ENCODE measurements at places on chromosomes 3 and 15.

GRCh38 chr3:3097958-3098357, 12.2 kb downstream of the IL5RA start:
- no peak for DNase-seq

GRCh38 chr3:15636028-15636709, 34.6 kb downstream of the BTD start:
- DNase-seq = peak; percentile 65

- DNase-seq = peak; percentile 49
Measured at GRCh38 chr3:122890077-122890719, 95.3 kb downstream of the SLC49A4 start.

GRCh38 chr15:42921342-42921731, 759 bp upstream of the TTBK2 start:
- DNase-seq = peak; percentile 10

DNA sequence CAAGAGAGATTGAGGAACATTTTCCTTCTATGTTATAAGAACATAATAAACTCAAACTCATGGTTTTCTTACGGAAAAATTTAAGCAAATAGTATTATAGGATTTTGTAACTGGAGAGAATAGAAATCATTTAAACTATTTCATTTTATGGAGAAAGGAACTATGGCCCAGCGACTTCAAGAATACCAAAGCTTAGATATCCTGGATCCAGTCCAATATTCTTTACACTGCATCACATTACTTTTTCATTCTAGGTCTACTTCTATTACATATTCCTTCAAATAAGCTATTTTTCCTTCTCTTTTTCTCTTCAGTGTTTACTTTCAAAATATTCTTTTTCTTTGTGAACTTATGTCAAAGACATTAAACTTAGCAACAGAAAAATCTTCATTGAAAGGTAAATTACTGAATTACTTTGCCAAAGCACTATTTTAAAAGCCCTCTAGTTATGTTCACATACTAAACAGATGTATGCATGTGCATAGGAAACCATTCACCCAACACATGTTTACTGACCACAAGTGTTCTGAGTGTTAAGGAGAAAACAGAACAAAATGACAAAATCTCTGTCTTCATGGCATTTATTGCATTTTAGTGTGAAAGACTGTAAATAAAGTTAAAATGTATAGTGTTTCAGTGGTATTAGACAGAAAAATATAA, 20.4 kb downstream of the KPNA4 start:
- DNase-seq = no peak

DNA sequence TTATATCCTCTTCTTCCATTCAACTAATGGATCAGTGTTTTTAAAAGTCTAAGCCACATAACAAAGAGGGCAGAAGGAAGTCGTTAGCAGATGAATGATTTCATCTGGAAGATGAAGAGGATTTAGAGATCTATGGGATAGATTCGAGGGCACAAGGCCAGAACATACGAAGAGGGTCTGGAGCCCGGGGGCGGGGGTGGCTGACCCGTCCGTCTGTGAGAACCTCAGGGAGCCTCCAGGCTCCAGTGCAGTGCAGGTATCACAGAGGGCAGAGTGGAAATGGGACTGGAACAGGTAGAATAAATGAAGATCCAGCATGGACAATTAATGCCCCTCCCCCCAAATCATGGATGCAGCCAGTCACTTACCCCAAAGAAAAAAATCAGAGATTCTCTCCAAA, 1.5 kb upstream of the GOLGA8B start:
- DNase-seq = no peak

- DNase-seq = no peak
Measured at GRCh38 chr3:105527949-105528348, 161.2 kb downstream of the ALCAM start.

- no peak for DNase-seq
Measured at GRCh38 chr3:12893852-12894251, 52.5 kb upstream of the RPL32 start.

DNA sequence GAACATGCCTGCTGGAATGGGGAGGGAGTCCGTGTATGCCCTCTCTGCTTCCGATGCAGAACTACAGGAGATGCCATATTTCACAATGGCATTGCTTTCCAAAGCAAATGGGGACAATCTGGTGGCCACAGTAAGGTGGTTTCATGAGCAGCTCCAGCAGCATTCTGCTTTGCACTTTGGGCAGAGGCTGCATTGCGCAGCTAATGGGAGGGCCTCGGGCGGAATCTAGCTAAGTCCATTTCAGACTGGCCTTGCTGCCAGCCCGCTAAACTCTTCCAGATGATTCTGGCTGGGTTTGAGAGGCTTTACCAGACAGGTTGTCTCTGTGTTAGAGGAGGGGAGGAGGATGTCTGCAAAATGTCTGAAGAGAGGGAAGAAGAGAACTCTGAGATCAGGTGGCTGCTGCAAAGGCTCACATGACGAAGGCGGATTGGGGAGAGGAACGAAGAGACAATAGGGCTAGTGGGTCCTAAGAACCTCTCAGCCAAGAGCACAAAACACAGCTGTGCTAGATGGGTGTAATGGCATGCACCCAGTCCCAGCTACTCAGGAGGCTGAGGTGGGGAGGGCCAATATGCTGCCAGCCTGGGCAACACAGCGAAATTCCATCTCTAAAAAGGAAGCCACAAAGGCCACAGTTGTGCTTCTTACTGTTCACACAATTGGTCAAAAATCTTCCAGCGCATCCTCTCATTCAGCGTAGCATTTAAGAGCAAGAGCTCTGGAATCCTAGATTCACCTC, 63.7 kb downstream of the BDH1 start:
- no peak for DNase-seq

GRCh38 chr15:90868261-90868689, at the start of gene FURIN:
Gene FURIN (plus strand): TSS chr15:90868588. CDS start chr15:90875741, 7,153 bp downstream.
- peak; percentile 84 for DNase-seq

- DNase-seq = no peak
Measured at GRCh38 chr3:139394116-139394515, 4.7 kb upstream of the COPB2 start.

DNA sequence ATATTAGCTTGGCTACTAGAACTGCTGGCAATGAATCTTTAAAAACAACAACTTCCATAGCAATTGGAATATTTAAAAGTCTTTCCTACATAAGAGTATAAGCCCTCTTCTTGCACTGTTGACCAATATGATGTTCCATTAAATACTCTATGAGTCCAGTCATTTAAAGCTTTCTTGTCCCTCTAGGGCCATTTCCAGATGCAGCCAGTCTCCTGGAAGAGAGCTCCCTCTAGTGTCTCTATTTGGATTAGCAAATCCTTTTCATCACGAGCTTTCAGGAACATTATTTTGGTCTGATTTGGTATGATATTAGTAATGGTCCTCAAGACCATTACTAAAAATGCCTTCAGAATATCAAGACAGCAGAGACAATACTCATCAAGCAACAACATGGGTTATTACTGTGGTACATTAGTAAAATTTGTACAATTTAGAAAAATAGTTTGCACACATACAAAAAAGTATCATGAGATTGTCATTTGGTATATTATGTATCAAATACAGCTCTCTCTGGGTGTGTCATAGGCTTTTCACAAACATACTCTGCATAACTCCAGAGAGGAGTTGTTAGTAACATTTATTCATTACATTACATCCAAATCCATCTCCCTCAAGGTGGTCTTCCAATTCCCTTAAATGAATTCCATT, 101.3 kb downstream of the DPH6 start:
- DNase-seq = peak; percentile 53

DNA sequence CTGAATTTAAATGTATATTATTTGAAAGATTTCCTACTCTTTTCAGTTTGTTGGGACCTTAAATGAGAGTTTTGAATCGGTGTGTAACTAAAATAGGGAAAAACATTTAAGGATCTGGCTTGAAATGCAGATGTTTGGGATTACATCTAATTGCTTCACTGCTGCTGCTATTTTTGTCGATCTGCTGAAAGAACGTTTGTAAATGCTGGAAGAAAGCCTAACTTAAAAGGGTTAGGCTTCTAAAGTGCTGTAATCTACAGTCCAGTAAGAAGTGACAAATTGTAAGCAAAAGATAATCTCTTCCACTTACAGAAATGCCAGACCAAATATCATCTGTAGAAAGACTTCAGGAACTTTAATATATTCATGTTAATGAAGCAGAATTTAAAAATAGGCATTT, 691.6 kb downstream of the ZNF385D start:
- no peak for DNase-seq

GRCh38 chr15:80730926-80731325, 35.8 kb downstream of the ABHD17C start:
- DNase-seq = peak; percentile 7

DNA sequence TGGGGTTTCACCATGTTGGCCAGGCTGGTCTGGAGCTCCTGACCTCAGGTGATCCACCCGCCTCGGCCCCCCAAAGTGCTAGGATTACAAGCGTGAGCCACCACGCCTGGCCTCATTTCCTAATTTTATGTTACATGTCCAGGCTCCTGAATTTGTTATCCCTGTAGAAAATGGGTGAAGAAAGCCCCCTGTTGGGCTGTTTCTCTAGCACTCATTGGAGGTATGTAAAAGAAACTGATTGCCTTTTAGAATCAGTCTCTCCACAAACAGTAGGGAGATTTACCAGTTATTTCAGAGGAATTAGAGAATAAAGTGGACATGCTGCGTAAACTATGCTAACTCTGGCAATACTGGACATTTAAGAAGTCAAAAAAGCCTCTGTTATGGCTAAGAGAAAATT, 364.1 kb upstream of the TBL1XR1 start:
- DNase-seq = no peak

- DNase-seq = no peak
Measured at GRCh38 chr3:152289708-152290107, 21.0 kb downstream of the MBNL1 start.

- DNase-seq = no peak
Measured at GRCh38 chr3:149479621-149480325, 5.3 kb downstream of the TM4SF4 start.

- no peak for DNase-seq
Measured at GRCh38 chr15:48782911-48783310, 28.0 kb downstream of the CEP152 start.

DNA sequence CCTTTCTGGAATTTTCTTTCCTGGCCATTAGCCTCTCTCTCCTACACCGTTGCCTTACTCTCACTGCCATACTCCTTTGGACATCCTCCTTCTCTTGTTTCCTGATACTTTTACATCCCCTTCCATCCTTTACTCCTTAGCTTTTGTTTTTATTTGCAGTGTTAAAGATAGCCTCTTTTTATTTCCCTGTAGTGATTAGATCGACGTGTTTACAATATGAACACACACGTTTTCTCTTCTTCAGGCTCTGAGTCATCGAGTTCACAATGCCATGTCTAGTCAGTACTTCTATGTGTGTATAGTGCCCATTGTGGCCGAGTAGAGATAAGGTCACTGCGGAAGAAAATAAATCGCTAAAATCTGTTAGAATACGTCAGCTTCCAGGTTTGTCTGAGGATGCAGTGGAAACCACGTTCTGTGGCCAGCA, 208.5 kb downstream of the LPP start:
- DNase-seq = peak; percentile 19

DNA sequence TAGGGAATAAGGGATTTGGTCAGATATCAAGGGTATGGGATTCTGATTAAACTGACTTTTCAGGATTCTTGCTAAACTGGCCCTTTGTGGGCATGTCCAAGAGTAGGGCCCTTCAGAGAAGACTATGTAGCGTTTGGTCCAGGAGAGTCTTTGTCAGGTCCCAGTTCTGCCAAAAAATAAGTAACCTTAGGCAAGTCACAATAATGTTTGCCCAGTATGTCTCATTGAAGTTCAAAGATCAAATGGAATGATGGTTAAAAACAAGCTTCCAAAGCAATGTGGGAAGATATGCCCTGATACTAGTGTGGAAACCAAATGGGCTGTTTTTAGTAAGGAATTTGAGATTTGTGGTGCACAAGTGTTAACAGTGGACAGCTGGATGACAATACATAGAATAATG, 454.4 kb downstream of the WDR72 start:
- DNase-seq = no peak

- peak; percentile 96 for DNase-seq
Measured at GRCh38 chr15:101277038-101277822, at the start of gene SELENOS. Gene SELENOS (minus strand): TSS chr15:101277485. CDS start chr15:101277417, 68 bp downstream.

DNA sequence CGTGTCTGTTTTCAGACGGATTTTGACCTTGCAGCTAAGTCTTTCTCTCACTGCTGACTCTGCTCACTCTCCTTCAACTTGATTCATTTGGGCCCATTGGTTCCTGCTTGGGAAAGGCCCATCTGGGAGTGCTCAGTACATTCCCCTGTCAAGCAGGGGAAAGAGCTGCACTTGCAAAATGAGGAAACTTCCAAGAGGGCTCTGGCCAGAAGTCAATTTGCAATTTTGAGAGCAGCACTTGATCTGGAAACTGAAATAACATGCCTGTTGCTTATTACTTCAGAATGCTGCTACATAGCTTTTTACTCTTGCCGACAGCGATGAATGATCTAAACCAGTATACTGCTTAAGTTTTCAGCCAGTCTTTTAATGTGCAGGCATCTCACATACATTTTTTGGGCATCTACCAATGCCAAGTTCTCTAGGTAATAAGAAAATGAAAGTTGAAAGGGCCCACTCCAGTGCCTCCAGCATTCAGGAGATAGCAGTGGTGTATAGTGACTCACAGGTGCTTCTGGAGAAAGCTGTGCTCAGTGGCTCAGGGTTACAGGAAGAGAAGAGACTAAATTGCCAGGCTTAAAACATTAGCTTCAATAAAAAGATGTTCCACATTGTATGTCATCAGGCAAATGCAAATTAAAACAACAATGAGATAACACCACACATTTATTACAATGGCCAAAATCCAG, 70.1 kb upstream of the RORA start:
- no peak for DNase-seq

DNA sequence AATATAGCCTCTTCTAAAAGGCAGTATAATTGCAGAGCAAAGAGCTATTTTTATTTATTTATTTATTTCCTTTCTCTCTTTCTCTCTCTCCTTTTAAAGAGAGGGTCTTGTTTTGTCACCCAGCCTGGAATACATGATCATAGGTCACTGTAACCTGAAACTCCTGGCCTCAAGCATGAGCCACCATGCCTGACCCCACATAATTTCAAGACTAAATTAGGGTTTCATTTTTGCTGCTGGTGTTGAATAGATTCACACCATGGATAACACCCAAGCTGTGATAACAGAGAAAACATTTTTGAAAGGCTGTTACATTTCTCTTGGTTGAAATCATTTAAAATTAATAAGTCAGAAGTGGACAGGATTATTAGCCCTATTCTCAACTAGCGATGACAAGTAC, 131.6 kb downstream of the LEKR1 start:
- DNase-seq = no peak

GRCh38 chr3:167808910-167809309, 73.4 kb downstream of the SERPINI1 start:
- DNase-seq = no peak

DNA sequence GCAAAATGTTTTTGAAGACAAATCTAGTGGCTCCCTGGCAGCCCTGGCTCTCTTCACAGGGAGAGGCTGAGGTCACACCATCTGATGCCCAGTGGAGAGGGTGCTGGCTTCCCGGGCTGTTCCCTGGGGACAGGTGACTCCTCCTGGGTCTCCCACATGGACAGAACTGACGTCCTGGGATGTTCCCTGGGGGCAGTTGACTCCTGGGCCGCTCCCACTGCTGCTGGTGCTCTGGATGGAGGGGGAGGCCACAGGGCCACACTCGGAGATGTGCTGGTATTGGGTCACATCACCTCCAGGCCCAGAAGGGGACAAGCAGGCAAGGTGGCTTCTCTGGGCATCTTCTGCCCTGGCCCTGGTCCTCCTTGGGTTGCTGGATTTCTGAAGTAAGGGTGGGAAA, 27.8 kb upstream of the ACAD9 start:
- DNase-seq = no peak
